ENCODE measurements at places on chromosomes 11 and 22. TPM values are rescaled to one million over a fixed set of nuclear protein-coding genes. Genes with fewer than 3 reads are reported as not detected.

GRIK4 gene
- total RNA-seq, result 0.52 TPM

NTM gene
- total RNA-seq, result 41.5 TPM

TPBGL gene
- not detected for total RNA-seq

ZNF74 gene
- 18.4 TPM for total RNA-seq

CD3E gene
- not detected for total RNA-seq

C22orf42 gene
- not detected for total RNA-seq

MS4A18 gene
- total RNA-seq, result not detected

PIWIL4 gene
- total RNA-seq, result 0.73 TPM

CNIH2 gene
- 1.9 TPM for total RNA-seq

Data from myocyte (in vitro differentiated cells).